ENCODE measurements at places on chromosomes 16 and 17.

GRCh38 chr17:68443972-68444464, 13.3 kb downstream of the WIPI1 start:
- DNase-seq = no peak

DNA sequence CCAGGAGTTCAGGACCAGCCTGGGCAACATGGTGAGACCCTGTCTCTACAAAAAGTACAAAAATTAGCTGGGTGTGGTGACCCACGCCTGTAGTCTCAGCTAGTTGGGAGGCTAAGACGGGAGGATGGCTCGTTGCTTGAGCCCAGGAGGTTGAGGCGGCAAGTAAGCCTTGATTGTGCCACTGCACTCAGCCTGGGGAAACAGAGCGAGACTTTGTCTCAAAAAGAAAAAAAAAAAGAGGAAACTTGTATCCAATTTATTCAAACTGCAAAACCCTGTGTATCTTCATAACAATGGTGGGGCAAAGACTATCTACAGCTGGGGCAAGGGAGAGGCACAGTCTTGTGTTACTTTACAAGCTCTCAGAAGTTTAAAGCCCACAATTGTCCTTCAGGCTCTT, 21.5 kb downstream of the GRB7 start:
- DNase-seq = no peak

- DNase-seq = no peak
Measured at GRCh38 chr17:81961521-81962498, 823 bp upstream of the NOTUM start.

DNA sequence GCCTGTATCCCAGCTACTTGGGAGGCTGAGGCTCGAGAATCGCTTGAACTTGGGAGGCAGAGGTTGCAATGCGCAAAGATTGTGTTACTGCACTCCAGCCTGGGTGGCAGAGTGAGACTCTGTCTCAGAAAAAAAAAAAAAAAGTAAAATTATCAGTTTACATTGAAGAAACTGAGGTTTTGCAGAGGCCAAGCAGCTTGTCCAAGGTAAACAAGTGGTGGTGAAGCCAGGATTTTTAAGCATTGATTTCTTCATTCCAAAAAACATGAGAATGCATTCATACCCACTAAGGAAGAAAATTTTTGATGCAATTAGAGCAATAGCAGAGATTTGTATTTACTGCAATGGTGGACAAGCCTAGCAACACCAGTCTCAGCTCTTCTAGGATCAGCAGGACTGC, 52.7 kb downstream of the CENPV start:
- DNase-seq = no peak

DNA sequence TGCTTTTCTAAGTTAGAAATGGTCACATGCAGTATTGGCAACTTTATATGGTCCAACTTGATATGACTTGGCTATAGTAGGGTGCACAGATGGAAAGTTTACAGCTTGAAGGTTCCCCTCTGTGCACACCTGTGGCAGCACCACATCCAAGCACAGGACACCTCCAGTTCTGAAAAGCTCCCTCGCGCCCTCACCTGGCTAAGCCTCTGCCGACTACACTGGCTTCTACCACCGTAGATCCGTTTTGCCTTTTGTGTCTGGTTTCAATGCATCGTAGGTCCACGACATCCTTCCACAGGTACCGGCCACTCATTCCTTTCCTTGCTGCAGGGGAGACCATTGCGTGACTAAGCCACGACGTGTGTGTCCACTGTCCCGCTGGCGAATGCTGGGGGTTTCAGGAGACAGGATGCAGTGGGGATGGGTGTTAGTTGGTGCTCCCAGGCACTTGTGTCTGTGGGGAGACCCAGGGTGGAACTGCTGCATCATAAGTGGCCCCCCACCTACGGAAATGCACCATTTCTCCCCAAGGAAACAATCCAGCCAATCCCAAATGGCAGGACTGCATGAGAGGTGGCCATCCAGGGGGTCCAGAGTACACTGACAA, 4.9 kb upstream of the RASD1 start:
- DNase-seq = no peak

GRCh38 chr16:27154705-27155521, 48.4 kb upstream of the KDM8 start:
- DNase-seq = peak; percentile 68

GRCh38 chr16:81632392-81633146, 146.5 kb upstream of the PLCG2 start:
- DNase-seq = peak; percentile 68

- DNase-seq = no peak
Measured at GRCh38 chr17:82880620-82881323, 41.0 kb upstream of the ZNF750 start.

DNA sequence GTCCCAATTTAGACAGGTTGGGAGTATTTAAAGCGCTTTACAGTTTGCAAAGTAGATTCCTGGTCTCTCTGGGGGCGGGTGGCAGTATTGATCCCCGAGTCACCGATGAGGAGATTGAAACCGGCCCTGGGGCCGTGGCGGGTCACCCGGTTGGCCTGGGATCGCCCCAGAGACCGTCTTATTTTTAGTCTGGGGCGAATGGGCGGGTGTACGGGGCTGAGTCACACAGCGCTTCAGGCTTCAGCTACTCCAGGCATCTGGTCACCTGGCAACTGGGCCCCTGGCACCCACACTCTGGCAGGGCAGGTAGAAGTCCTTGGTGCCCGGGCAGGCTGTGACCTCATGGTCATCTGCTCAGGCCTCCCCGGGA, 669 bp downstream of the MIEF2 start:
- DNase-seq = peak; percentile 24

GRCh38 chr17:39935909-39936308, 8.4 kb downstream of the LRRC3C start:
- DNase-seq = no peak

- no peak for DNase-seq
Measured at GRCh38 chr17:32141258-32141657, 1.0 kb upstream of the RHOT1 start.

GRCh38 chr17:82559566-82560251, 40.2 kb downstream of the FOXK2 start:
- DNase-seq = no peak

DNA sequence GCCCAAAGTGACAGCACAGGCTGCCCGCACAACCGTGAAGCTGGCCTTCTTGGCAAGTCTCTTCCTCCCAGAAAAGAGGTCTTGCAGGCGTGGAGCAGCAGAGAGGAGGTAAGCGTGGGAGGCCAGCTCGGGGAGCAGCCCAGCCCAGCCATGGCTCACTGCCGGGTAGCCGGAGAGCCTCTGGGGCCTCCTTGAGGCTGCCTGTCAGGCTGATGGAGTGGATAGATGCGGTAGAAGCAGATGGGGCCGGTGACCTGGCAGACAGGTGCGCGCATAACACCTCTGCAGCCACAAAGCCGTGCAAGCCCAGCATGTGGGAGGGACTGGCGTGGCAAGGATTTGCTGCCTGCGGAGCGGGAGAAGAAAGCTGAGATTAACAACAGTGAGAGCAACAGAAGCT, 17.1 kb upstream of the DOK4 start:
- no peak for DNase-seq

DNA sequence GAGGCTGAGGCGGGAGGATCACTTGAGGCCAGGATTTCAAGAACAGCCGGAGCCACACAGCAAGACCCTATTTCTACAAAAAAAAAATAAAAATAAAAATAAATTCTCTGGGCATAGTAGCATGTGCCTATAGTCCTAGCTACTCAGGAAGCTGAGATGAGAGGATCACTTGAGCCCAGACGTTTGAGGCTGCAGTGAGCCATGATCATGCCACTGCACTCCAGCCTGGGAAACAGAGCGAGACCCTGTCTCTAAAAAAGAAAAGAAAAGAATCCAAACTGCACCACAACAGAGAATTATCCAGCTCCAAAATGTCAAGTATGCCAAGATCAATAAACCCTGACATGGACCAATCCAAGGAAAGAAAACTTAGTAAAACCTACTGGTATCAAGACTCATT, 78.9 kb upstream of the NOL11 start:
- DNase-seq = no peak

GRCh38 chr17:2777242-2777867, 18.9 kb upstream of the RAP1GAP2 start:
- DNase-seq = no peak

GRCh38 chr16:73794994-73795393, 501.6 kb upstream of the PSMD7 start:
- DNase-seq = no peak

DNA sequence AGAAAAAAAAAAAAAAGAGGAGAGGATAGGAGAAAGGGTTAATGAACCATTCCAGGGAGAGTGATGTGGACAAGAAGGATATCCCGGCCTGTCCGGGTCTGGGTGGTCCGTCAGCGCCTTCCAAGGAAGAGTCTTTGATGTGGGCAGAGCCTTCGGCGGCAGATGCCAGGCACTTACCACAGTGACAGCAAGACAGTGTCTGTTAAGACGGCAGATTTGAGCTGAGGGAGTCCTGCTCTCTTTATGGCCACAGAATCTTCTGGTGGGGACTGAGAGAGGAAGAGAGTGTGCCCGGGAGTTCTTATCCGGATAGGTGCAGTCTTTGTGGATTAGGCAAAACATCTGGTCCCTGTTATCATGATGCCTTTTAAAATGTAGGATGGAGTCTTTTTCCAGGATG, 95.2 kb downstream of the ZDHHC7 start:
- DNase-seq = no peak

DNA sequence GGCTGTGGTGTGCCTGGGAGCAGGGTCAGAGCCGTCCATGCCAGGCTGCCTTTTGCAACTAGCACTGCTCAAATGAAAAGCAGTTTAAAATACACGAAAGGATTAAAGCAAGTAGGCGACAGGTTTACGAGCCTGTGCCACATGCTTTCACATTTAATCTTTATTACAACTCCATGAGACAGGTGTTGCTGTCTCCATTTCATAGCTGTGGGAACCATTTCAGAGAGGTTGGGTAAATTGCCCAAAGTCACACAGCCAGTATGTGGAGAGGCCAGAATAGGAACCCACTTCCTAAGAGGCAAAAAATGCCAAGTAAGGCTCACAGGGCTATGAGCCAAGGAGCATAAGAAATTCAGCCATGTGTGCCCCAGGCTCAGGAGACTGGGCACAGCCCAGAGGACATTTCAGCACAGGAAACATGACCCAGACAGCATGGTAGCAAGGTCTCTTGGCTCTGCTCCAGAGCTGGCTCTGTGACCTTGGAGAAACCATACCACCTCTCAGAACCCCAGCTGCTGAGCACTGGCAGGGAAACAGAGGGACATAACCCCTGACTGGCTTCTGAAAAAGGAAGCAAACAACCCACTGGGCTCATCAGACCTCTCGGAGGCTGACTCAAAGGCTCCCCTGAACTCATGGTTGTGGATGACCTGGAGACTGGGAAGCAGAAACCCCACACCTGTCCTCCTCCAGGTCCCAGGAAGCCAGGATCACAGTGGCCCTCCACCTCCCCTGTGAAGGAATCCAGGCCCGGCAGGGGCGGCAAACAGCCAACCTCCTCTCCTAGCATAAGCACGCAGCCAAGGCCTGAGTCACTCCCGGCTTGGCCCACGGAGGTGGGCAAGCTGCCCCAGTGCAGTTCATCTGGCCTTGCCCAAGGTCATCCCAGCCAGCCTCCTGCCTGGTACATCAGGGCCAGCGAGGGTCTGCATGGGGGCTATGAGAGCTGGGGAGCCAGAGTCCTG, 40.3 kb upstream of the MRPS23 start:
- DNase-seq = no peak

GRCh38 chr17:30450125-30451027, 26.8 kb upstream of the GOSR1 start:
- no peak for DNase-seq

- DNase-seq = peak; percentile 66
Measured at GRCh38 chr17:63697341-63698286, 2.3 kb downstream of the LIMD2 start.

DNA sequence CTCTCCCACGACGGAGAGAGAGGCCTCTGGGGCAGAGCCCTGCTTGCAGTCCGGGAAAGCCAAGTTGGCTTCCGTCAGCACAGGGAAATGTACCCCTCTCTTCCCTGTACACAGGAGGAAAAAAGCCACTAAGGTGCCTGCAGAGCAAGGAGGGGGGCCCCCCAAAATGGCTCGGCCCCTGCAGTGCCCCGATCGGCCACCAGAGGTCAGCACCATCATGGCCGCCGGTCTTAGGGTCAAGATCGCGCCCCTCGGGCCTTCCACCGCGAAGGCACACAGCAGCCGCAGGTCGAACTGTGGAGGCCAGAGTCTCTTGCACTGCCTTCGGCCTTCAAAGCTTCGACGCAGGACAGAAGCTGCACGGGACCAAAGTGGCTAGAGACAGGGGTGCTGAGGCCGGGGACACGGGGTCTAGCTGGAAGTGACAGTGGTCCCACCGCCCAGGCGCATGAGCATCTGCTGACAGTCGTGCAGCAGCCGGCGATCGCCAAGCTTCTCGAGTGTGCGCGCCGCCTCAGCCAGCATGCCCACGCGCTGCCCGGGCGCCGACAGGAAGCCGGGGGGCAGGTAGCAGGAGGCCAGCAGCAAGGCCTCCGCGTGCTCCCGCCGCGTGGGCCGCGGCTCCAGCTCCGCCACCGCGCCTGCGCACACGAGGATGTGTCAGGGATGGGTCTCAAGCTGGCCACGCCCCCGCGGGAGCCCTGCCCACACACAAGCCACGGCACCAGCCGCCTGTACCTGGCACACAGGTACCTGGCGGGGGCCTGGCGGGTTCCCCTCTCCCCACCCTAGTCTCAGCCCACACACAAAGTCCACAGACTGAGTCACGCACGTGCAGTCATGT, 24.4 kb downstream of the SREBF1 start:
- DNase-seq = peak; percentile 60

- no peak for DNase-seq
Measured at GRCh38 chr16:8919934-8920462, 37.8 kb downstream of the LITAFD start.

DNA sequence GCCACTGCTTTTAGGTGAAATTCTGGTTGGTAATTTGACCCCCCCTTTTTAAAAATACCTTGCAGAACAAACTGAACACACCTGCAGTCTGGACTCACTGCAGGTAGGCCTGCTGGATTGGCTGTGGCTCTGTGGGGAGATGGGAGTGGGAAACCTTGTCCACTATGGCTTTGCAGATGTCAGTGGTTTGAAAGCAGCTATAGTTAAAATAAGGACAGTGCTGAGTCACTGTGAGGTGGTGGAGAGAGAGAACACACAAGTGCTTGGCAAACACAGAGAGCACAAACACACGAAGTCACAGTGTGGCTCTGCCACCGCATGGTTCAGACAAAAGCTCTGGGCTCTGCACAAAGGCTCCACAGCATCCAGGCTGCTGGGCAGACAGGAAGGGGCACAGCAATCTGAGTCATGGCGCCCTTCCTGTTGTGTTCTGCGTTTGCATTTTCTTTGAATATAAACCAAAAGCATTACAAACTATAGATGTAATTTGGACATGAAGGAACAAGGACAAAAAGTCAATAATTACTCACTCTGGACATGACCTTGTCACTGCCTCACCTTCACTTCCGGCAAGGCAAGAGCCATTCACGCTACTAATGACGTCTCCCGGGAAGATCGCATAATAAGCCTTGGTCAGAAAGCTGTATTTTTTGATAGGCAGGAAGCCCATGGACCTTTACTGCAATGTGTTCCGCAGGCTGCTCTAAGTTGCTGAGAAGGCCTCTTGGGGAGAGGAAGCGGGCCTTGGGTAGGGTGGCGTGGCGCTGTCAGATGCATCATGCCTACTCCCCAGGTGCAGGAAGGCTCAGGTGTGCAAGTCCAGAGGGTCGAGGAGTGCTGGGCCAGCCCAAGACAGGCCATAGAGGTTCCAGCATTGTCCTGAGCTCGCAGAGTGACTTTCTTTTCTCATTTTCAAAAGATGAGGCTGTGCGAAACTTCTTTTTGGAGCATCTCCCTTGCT, 60.1 kb upstream of the MED9 start:
- DNase-seq = no peak

- no peak for DNase-seq
Measured at GRCh38 chr16:68331879-68332410, 21.1 kb downstream of the PRMT7 start.

GRCh38 chr17:78697554-78698343, 84.3 kb downstream of the CYTH1 start:
- DNase-seq = no peak

- no peak for DNase-seq
Measured at GRCh38 chr17:40107522-40108174, 7.3 kb upstream of the NR1D1 start.

Data from activated T-cell treated with anti-CD3 and anti-CD28 coated beads for 4 hours (primary cell).